Activated CD8-positive, alpha-beta memory T cell treated with anti-CD3 and anti-CD28 coated beads, Interleukin-2, amount 50 U/mL, for 4 hours (primary cell): ENCODE measurements at places on chromosomes 3 and 15.

DNA sequence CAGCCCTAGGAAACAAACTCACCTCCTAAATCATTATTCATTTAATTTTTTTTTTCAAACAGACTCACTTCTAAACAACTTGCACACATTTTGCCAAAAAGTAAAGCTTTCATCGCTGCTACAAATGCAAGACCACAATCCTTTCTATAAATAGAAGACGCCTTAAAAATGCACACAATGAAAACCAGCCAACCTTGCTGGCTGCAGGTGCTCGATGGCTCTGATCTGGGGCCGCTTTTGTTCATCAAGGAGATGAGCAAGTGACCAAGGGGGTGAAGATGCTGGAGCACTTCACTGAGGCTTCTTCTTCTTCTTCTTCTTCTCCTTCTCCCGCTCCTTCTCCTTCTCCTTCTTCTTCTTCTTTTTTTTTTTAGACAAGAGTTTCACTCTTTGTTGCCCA, 12.7 kb upstream of the SLC6A6 start:
- DNase-seq = no peak

- no peak for DNase-seq
Measured at GRCh38 chr3:48412375-48413001, 17.4 kb downstream of the PLXNB1 start.

- DNase-seq = no peak
Measured at GRCh38 chr3:42758126-42758525, 14.9 kb downstream of the CCDC13 start.

GRCh38 chr15:73934281-73934680, 8.0 kb downstream of the LOXL1 start:
- DNase-seq = no peak

GRCh38 chr15:78691851-78692421, 50.9 kb upstream of the CHRNB4 start:
- DNase-seq = no peak

GRCh38 chr3:140265302-140265701, 330.3 kb downstream of the CLSTN2 start:
- DNase-seq = no peak

DNA sequence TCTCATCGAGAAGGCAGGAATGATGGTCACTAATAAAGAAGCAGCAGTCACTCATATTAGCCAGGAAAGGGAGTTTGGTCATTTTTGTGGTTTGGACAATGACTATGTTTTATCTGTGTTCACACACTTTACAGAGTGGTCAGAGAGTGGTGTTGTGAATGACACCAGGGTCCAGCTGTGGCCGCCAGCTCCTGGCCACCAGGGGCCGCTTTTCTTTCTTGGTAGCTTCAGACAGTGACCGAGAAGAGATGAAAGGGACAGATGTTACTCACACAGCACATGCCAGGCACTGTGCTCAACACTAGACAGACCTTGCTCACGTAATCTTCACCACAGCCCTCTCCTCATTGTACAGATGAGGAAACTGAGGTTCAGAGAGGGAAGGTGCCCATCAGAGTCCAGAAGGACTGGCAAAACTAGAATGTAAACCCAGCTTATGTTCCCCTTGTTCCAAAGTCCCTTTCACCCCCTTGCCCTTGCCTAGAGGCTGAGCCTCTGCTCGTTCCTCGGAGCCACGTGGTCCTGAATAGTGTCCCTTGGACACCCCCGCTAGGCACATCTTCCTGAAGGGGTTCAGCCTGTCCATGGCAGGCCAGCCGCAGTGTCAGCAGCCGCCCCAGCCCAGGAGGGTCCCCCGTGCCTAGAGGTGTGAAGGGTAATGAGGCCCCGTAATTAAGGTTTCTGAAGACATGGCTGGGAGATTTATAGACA, 55.6 kb downstream of the CYP11A1 start:
- no peak for DNase-seq

DNA sequence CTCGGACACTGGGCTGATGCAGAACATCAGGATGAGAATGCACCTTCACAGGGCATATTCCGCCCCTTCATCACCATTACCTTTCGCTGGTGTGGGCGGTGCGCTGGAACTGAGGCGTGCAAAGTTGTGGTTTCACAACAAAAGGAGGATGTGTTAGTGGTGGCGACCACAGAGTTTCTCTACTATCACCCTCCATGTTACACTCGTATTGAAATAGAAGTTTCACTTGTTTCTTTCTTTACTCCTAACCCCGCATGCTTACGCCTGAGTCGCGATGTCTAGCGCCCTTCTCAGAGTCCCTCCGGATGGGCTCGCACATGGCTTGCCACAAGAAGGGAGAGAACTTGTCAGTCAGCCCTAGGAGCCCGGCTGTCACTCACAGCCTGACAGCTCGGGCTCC, 148.7 kb downstream of the GABRB3 start:
- no peak for DNase-seq

DNA sequence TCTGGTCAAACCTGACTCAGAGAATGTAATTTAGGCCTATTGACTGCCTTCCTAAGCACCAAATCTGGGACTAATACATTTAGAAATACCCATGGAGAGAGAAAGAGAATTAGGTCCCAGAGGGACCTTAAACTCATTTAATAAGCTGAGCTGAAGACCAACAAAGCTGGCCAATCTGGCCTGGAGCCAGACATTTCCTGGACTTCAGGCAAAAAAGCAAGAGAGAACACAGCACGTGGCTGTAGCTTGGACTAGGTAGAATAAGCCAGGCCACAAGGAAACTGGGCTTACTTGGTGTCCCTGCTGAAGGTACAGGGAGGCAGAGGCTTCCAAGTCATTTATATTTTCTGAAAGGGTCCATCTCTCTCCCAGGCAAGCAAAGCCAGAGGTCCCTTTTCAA, 88.1 kb downstream of the RTP4 start:
- DNase-seq = no peak

DNA sequence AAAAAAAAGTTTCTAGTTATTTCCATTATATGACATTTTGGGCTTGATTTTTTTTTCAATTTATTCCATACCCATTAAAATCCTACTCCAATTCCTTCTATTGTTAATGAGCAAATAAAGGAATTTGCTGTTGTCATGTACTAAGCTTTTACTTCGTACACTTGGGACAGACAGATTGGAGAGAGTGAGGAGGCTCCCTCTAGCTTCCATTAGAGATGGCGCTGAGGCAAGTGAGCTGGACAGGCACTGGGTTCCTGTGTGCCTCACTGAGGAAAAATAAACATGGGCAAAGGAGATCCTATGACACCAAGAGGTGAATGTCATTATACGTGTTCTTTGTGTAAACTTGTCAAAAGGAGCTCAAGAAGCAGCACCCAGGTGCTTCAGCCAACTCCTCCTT, 441.1 kb upstream of the MDFIC2 start:
- no peak for DNase-seq

GRCh38 chr15:73328149-73328820, 40.5 kb downstream of the HCN4 start:
- DNase-seq = no peak

- no peak for DNase-seq
Measured at GRCh38 chr3:195139091-195139875, 131.7 kb downstream of the XXYLT1 start.

GRCh38 chr15:39657668-39658067, 76.8 kb downstream of the THBS1 start:
- no peak for DNase-seq

- no peak for DNase-seq
Measured at GRCh38 chr15:98003996-98004395, 43.5 kb downstream of the ARRDC4 start.

GRCh38 chr3:120218981-120219380, 66.0 kb downstream of the GPR156 start:
- DNase-seq = no peak

- peak; percentile 29 for DNase-seq
Measured at GRCh38 chr3:14548321-14548729, 8.2 kb upstream of the GRIP2 start.

DNA sequence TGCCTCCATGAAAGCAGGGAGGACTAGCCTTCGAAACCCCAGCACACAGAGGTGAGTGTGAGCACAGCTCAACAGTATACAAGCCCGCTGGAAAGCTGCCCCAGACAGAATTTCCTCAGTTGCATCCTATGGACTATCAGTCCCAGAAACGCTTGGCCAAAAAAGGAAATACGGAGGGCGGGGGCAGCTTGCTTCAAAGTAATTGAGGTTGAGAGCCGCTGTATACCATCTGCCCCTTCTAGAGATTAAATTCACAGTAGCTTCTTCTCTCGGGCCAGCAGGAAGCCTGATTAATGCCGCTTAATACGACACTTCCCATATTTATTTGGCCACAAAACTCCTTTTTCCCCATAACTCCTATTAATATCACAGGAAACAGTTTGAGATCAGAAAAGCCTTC, 88.7 kb downstream of the LIPC start:
- no peak for DNase-seq

GRCh38 chr3:135997554-135998320, 32.2 kb downstream of the PPP2R3A start:
- no peak for DNase-seq

GRCh38 chr3:76514836-76515235, 525.1 kb upstream of the ROBO2 start:
- no peak for DNase-seq

- DNase-seq = no peak
Measured at GRCh38 chr3:76615719-76616118, 424.2 kb upstream of the ROBO2 start.

GRCh38 chr3:72348357-72348756, 499.9 kb downstream of the SHQ1 start:
- DNase-seq = no peak

DNA sequence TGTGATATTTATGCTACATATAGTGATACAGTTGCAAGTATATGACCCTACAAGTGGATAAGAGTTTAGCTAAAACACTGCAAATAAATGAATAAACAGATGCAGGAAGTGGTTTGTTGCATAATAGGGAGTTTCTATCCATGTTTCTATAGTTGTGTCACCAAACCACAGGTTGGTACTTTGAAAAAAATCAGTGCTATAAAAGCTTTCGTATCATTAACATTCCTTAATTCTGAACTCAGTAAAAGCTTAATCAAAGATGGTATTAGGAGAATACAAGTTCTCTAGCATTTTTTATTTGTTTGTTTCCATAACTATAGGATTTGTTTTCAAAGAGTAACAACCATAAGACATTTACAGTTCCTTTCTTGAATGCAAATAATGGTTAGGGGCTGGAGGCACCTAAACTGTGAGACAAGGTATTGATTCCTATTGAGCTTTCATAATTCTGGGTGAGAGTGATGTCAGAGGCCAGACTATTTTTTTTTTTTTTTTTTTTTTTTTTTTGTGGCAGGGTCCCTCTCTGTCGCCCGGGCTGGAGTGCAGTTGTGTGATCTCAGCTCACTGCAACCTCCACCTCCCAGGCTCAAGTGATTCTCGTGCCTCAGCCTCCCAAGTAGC, 29.6 kb downstream of the CPOX start:
- no peak for DNase-seq

- DNase-seq = no peak
Measured at GRCh38 chr15:33636958-33637357, 326.2 kb downstream of the RYR3 start.

GRCh38 chr15:68204776-68205557, at the start of gene CALML4:
CALML4 (minus strand) TSS chr15:68205332; CDS start chr15:68205247, 85 bp downstream.
- no peak for DNase-seq

- peak; percentile 25 for DNase-seq
Measured at GRCh38 chr15:83446904-83447709, at the start of gene SH3GL3. SH3GL3 (plus strand) TSS chr15:83447341; CDS start chr15:83447534, 193 bp downstream.

- no peak for DNase-seq
Measured at GRCh38 chr3:107796791-107797190, 274.0 kb downstream of the BBX start.

DNA sequence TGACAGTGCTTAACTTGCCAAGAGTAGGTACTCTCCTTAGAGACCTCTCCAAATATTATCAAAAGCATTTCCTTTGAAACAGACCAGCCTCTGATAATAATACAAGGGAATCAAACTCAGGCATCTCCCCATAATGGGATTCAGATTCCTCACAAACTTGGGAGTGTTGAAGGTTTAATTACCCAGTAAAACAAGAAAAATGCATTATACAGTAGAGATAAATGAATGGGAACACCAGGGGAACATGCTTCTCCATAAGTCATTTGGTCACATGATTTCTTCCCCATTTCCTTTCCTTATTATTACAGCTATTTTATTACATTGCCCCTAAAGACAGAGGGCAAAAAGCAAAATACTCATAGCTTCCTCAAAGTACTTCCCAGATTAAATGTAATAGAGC, 325.0 kb upstream of the CDIN1 start:
- DNase-seq = no peak
